Activated T-helper 1 cell treated with anti-CD3 and anti-CD28 coated beads, Interleukin-2, amount 50 U/mL, for 16 hours (primary cell): ENCODE measurements at places on chromosomes 4 and X.

- DNase-seq, result no peak
These were observed 26.1 kb downstream of the LAMTOR3 start for GRCh38 chr4:99868126-99868596.

DNA sequence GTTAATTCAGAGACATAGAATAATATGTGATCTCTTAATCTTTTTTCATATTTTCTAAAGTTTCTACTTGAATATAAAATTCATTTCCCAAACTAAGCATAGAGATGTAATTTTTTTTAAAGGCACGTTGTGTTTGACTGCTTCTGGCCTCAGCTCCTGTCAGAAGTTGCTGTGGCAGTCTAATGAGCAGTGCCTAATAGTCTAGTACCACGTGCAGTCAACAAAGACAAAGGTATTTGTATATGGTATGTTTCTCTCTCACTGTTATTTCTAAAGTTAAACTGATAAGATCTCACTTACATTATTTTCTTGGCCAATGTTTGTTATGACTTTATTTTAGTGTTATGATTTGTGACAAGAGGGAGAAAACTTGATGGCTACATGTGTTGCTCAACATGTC is 48.6 kb upstream of the MCUB start:
- DNase-seq, result no peak

DNA sequence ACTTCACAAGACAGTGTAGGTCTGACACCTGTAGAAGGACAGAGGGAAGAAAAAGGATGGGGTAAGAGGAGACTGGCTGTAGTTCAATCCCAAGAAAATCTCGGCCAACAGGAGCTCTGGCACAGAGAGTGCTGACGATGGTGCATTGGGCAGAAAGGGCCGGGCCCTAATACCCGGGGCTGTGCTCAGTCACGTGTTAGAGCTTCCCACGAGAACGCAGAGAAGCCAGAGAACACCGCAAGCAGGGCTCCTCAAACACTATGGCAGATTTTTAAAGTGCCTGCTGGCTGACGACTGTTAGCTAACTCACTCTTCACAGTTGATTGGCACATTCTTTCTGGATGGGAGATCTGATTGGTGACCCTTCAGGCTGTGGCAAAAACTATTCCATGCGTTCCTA is 35.5 kb downstream of the EREG start:
- no peak for DNase-seq

- no peak for DNase-seq
These were observed 362.2 kb downstream of the FGF13 start for GRCh38 chrX:138349351-138349750.

DNA sequence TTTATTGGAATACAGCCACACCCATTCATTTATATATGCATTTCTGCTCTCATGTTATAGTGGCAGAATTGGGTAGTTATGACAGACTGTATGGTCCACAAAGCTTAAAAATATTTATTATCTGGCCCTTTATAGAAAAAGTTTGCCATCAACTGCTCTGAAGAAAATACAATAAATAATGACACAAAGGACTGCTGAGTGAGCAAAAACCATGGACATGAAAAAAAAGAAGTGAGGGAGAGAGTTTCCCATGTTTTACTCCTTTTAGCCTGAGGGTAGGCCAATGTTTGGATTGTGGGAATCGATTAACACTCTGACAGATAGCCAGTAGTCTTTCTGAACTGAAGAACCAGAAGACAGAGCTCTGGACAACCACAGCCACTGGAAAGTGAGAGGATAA is 149.2 kb downstream of the CHRDL1 start:
- no peak for DNase-seq

DNA sequence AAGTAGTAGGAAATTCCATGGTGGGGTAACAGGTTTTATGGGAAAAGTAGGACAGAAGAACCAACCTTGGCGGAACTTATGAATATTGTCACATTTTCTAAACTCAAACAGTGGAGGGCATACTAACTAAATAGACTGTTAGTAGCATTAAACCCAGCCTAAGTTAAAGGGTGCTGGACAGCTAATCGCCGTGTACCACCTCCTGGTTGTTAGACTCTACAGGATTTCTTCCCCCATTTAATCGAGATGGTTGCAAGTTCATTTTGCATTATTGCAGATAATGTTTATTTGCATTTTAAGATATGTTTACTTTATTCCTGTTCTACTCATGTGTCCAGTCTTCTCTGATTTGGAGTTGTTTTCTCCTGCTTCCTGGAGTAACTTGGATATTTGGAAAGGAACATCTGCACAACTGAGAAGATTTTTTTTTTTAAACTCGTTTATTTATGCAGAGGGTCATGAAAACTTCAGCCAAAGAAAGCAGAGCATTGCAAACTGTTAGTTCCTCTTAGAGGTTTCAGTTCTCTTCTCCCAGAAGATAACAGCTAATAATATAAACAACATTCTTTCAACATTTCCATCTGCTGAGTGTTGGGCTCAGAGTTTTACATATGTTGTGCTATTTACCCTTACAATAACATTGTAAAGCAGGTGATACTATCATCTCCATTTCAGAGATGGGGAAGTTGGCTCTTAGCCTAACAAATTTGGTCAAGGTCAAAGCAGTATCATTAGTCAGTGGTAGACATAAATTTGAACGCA is 51.5 kb upstream of the TBC1D9 start:
- no peak for DNase-seq

DNA sequence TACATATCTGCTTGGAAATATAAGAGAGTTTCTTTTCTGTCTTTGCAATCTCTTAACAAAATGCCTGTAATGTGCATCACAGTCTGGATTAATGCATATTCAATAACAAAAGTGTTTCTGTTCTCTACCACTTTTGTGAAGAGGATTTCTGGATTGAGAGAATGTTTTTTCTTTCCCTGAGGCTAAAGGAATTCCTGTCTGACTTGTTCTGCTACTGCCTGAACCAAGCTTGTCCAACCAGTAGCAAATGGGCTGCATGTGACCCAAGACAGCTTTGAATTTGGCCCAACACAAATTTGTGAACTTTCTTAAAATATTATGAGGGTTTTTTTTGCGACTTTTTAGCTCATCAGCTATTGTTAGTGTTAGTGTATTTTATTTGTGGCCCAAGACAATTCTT is 1133.9 kb downstream of the SH3BGRL start:
- DNase-seq, result no peak

DNA sequence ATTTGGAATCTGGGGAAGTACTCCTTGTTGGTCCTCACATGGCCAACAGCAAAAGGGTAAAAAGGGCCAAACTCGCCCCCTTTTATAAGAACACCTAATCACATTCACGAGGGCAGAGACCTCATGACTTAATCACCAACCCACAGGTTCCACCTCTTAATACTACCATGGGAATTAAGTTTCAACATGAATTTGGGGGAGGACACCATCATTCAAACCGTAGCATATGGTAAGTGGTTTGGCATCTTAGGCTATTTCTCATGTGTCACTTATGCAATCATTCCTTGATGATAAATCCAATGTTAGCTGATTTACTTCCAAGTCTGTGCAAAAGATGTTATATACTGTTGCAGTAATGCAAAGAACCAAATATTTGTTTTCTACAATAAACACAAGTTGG is 302.9 kb upstream of the FAM241A start:
- DNase-seq, result no peak

DNA sequence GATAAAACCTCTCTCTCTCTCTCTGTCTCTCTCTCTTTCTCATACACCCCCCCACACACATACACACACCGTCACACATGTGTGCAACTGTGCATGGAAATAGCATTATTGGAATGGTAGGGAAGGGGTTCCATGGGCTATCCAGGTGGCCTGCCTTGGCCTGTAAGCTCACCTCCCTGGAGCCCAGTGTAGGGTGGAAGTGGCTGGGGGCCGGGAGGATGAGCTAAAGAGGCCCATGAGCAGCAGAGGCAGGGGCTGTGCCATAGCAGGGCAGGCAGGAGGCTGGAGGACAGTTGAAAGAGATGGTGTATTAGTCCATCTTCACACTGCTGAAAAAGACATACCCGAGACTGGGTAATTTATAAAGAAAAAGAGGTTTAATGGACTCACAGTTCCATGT is 74.2 kb downstream of the CYTL1 start:
- DNase-seq, result no peak

- no peak for DNase-seq
These were observed 178.3 kb downstream of the MAPK10 start for GRCh38 chr4:86181585-86181984.

- DNase-seq, result no peak
These were observed 47.0 kb downstream of the EVC start for GRCh38 chr4:5757954-5758353.

GRCh38 chr4:37516057-37516775 is 170.0 kb downstream of the RELL1 start:
- DNase-seq, result no peak

DNA sequence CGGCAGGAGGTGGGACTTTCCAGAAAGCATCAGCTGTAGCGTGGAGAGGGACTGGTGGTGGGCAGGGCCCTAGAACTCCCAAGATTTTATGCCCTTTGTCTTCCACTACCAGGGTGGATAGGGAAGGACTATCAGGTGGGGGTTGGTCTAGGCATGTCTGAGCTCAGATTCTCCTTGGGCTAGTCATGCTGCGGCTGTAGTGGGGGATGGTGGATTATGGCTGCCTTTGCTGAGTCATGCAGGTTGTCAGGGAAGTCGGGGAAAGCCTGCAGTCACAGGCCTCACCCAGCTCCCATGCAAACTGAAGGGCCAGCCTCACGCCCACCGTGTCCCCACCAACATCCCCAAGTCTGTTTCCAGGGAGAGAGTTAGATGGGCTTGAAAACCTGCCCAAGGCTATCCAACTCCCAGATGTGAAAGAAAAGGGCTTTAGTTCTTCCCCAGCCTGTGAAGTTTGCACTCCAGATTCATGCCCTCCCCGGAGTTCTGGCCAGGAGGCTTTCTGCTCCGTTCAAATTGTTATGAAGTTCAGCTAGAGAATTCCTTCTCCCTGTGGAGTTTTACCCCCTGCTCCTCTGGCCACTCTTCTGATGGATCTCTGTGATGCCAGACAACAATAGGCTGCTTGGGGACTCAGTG is 13.4 kb upstream of the MEPE start:
- no peak for DNase-seq
